ENCODE measurements at places on chromosomes 13 and 19.
A peak's percentile ranks its signal among the peaks of the same experiment; 100 is the strongest.

DNA sequence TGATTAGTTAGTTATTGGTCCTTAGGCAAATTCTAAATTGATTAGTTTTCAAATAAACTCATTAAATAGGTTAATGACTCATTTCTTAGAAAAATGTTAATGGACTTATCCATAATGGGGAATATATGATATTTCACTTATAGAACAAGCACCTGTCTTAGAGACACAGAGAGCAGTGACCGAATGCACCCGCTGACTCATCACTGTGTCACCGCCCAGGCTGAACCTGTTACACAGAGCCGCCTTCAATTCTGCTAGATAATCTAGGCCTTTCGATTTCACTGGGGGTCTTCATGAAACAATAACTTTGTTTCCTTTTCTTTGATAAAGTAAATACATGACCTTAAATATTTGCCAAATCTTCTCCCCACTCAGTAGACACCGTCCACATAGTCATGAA is 13.1 kb downstream of the IRS2 start:
- no peak for DNase-seq

GRCh38 chr13:77351315-77351714 is 24.4 kb upstream of the MYCBP2 start:
- DNase-seq, result no peak

- no peak for DNase-seq
Measured at GRCh38 chr19:2171349-2172145, 7.8 kb downstream of the DOT1L start.

DNA sequence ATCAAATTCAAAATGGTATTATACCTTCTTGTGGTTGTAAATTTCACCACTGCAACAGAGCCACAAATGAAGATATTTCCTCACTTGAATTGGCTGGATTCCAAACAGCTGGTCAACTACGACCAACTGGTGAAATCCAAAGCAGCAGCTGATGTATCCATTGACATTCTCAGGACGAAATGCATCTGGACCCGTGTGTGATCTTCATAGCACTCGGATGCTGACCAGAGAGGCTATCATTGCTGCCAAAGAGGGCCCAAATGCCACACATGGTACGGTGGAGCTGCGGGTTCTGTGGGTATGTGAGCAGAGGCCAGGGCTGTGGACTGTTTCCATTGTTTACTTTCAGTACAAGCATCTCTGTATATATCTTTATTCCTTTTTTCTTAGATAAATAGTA is 25.6 kb upstream of the PCCA start:
- DNase-seq, result no peak

DNA sequence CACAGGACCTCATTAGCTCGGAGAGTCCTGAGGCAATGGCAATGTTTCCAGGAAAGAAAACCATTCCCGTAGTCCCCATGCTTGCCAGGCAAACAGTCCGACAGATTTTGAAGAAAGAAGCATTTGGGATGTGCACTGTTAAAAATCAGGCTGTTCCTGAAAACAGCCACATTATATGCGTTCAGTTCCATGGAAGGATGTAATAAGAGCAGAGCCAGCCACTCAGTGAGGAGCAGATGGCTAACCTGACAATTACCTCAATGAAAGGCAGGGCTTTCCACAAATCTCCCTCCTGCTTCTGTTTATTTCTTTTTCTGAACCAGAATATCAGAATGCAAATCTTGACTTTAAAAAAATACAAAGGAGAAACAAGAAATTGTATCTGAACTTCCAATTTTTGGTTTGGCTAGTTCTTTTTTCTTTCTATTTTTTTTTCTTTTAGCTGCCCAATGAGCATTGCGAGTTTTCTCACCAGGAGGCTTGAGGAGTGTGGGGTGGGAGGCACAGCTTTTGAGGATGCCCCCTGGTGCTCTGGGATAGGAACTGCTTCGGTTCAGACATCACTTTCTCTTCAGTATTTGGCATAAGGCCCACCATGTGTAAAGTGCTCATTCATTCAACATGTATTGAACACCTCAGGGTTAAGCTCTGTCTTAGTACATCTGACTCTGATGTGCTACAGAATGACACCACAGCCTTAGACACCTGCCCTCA is 124.2 kb downstream of the TBC1D4 start:
- peak; percentile 30 for DNase-seq
